ENCODE measurements at places on chromosomes 2 and 18.

- no peak for DNase-seq
These were observed 276.6 kb downstream of the ZNF521 start for GRCh38 chr18:25075331-25075730.

- DNase-seq: no peak
These were observed 5.8 kb downstream of the GAD1 start for GRCh38 chr2:170822290-170823087.

DNA sequence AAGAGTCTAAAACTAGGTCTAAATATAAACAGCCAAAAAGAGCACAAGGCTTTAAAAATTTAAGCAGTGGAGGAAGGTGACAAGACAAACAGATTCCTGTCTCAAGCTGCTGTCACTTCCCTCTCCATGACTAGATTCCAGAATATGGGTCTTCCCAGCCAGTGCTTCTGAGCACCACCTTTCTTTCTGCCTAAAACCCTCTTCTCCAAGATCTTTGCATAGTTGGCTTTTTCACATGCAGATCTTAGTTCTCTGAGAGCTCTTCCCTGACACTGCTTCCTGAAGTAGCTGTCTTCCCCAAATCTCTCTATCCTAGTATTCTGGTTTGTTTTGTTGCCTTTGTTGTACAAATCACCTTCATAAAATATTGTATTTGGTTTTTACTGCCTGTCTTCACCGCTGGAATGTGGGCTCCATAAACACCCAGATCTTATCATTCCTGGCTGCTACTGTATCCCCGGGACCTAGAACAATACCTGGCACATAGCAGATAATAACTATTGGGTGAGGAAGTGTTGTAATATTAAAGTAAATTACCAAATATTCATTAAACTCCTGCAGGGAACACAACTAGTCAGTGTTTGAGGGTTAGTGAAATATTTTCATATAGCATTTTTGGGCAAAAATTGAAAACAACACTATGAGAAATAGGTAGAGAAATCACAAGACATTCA lies 150.2 kb downstream of the CCDC85A start:
- DNase-seq: no peak

GRCh38 chr2:14702258-14702657 lies 69.7 kb downstream of the LRATD1 start:
- no peak for DNase-seq

DNA sequence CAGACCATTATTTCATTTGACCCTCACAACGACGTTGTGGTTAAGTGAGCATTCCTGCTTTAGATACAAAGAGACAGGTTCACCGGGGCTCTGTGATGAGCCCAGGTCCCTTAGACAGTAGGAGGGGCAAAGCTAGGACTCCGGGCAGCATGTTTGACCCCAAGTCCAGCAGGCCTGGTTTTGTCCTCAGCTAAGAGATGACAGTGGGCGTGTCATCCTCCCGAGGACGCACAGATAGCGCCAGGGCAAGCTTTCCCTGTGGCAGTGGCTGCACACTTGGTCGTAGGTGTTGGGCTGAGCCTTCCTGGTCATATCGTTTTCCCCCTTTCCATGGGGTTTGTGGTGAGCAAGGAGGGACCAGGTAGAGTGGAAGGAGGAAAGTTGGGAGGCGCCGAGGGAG lies 76.3 kb downstream of the MTCL1 start:
- DNase-seq: no peak

DNA sequence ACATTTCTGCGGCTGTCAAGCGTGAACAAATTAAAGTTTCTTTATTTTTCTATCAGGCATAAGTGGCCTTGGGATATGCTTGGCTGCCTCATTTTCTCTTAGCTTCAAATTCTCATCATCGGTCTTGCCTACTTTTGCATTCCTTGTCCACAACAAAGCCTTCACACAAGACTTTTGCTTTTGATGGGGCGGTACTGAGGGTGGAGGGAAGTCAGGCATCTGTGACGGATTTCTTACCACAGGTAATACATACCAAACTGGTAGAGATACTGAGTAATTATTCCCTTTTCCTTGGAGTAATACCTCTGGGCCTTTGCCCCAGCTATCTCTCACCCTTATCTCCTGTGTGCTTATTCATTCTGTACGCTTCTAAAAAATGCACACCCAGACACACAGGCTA lies 468.3 kb upstream of the RGPD4 start:
- no peak for DNase-seq

DNA sequence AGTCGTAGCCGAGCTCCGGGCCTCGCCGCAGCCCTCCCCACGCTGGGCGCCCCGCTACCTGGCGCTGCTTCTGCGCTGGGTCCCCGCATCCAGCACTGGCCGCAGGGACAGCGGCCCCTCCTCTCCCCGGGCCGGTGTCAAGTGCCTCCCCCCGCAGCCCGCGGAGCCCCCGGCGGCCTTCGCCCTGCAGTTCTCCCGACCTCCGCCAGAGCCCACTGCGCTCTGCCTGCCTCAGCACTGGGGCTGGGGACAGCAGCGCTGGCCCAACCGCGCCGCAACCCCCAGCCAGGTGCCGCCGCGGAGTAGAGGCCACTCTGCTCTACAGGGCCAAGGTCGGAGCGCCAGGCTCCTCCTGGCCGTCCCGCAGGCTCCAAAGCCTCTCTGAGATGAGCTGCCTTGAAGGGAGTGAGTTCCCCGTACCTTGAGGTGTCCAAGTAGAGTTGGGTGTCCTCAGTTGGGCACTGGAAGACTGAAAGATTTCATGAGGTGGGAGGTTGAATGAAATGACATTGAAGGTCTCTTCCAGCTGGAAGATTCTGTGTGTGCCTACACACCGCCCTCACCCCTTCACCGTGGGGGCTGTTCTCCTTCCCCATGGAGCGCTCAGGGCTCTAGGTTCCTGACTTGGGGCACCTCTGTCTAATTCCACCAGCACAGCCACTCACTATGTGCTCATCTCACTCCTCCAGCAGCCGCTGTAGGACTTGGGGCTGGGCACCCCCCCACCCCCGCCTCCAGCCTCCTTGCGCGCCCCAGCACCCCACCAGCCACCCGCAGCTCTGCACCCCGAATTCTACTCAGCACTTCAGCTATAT lies 854 bp upstream of the DNMT3A start:
- DNase-seq: peak; percentile 93
